ENCODE measurements at places on chromosomes 3 and 15. TPM values are rescaled to one million over a fixed set of nuclear protein-coding genes. Genes with fewer than 3 reads are reported as not detected.

DNA sequence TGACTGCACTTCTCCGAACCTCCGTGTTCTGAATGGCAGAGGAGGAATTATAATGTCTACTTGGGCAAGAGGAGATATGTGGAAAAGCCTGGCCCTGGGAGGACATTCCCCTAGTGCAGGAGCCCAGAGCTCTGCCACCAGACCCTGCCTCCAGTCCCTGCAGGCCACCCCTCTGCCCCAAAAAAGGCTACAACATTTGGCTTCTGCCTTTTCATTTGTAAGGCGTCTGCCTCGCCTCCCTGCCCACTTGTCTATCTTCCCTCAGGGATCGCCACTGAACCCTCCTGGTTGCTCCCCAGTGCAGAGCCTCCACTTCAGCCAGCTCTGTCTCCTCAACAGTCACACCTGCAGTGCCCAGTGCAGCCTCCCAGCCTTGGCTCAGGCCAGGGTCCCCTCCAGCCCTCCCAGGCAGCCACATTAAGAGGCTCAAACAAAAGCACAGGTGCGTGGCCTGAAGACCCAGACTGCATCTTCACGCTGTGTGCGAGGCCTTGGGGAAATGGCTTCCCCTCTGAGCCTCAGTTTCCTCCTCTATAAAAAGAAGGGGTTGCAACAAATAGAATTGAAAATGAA lies 125.9 kb upstream of the SMAD3 start:
- DNase-seq = no peak

Gene ALG1L2
- total RNA-seq = not detected

GRCh38 chr3:136990826-136991225 lies 33.0 kb downstream of the IL20RB start:
- no peak for DNase-seq

- DNase-seq = no peak
These were observed 12.5 kb upstream of the B3GALNT1 start for GRCh38 chr3:161117646-161118045.

DNA sequence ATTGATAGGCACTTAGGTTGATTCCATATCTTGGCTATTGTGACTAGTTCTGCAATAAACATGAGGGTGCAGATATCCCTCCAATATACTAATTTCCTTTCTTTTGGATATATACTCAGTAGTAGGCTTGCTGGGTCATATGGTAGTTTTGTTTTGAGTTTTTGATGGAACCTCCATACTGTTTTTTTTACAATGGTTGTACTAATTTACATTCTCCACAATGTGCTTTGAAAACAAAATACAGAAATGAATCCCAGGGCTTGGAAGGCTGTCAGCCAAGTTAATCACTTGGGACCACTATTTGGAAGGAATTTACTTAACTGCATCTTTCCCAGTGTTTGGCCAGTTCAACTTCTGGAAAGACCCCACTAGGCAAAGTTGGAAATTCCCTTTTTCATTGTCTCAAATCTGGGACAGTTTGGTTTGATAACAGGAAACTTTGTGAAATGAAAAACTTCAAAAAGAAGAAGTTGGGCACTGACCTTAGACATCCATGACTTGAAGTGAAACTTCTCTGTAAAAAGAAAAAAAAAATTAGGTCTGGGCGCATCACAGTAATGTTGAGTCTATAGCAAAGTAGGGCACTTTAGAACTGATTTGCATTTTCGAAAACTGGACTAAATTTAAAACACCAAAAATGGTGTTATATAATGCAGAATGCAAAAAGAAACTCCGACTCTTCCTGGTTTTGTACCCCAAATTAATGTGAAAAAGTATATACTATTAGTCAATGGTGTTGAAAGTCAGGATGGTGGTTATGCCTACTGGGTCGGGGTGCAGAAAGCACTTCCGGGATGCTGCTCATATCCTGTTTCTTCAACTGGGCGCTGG lies 6.0 kb downstream of the CTSH start:
- DNase-seq = no peak

Gene EMC7
- 55.7 TPM for total RNA-seq

DNA sequence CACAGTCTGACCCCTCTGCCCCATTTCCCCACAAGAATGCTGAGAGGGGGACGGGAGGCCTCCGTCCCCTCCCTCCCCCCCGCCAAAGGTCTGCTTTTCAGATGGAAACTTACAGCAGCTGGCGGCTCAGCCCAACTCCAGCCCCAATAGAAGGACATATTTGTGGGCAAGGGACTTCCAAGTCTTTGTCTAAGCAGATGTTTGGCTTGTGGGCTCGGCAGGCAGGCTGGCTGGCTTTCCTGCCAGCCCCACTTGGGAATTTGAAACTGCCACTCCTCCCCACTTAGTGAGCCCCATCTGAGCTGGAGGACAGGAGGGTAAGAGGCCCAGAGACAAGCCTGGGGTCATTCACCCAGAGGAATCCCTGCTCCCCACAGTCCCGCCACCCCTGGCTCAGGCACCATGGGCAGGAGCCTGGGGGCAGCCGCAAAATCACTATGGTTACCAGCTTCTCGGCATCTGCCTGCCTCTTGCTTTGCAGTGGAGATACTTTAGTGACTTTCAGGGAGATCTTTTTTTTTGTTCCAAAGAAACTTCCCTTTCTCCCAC lies 53.6 kb downstream of the LMCD1 start:
- DNase-seq = peak; percentile 99

Gene OIP5
- 92.3 TPM for total RNA-seq

Gene HRG
- not detected for total RNA-seq

DNA sequence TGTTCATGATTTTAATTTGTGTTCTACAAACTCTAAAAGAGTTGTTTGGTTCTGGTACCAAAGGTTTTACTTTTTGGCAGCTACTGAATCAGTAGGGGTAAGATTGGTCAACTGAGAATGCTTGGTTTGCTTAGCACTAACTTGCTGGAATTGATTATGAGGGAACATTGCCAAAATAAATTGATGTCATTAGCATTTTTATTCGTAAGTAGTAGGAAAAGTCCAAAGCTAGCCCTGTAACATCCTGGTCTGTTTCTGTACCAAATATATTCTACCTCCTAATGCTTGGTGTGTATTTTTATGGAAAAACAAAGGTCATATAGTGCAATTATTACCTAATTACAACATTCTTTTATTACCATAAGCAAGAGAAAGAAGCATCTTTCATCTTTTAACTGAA lies 35.9 kb upstream of the KPNA4 start:
- DNase-seq = no peak

- DNase-seq = peak; percentile 97
These were observed 37.6 kb upstream of the WNT5A start for GRCh38 chr3:55524565-55525244.

- DNase-seq = peak; percentile 70
These were observed 193.1 kb downstream of the SHQ1 start for GRCh38 chr3:72655131-72655551.

GRCh38 chr3:53806182-53807116 lies 39.8 kb downstream of the CHDH start:
- DNase-seq = peak; percentile 73

Gene TMIE
- 0.10 TPM for total RNA-seq

- no peak for DNase-seq
These were observed 28.8 kb upstream of the SKOR1 start for GRCh38 chr15:67796196-67797127.

GRCh38 chr3:158882445-158882844 lies 80.6 kb downstream of the MFSD1 start:
- peak; percentile 15 for DNase-seq

Data from RPMI7951 (cell line).